NCI-H1436 treated with DMSO at 0.1 percent for 48 hours (cell line): ENCODE measurements at places on chromosomes 3 and 15.
A peak's percentile ranks its signal among the peaks of the same experiment; 100 is the strongest.

DNA sequence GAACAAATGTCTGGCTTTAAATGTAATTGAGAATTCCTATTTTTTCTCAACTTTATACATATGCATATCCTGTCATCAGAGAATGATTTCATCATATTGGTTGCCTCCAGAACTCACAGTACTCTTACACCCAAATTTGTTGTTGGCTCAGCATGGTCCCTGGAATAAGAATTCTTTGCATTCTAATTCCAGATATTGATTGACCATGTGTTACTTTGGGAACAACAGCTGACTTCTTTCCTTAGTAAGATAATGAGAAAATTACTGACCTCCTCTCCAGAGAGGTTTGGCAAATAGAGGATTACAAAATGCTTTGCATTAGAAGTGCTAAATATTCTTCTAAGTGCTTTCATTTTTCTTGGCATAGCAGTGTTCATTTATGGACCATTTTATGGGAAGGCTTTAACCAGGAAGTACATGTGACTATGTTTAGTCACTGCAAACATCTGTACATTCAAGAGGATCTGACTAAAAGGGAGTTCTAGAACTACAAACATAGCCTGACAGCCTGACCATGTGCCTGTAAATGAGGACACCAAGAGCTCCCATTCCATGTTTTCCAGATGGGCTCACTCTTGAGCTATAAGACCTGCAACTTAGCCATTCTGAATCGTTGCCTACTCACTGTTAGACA is 391.6 kb upstream of the DPPA4 start:
- DNase-seq: no peak

- no peak for DNase-seq
Measured at GRCh38 chr3:38111696-38112377, 25.1 kb downstream of the ACAA1 start.

GRCh38 chr15:89301304-89302089 is 33.1 kb downstream of the POLG start:
- DNase-seq: no peak

DNA sequence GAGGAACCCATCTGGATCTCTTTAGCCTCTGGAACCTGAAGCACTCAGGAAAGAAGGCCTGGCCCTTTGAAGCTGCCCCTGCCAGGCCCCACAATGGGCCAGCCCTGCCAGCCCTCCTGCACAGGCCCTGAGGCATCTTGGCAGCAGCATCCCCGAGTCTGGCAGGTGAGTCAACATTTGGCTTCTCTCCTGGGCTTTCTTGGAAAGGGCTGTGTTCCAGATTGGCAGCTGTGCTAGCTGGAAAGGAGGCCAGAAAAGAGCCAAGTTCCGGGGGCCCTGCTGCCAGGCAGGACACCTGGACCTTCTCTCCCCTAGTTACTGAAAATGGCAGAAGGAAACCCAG is 187.2 kb downstream of the SHQ1 start:
- peak; percentile 24 for DNase-seq

DNA sequence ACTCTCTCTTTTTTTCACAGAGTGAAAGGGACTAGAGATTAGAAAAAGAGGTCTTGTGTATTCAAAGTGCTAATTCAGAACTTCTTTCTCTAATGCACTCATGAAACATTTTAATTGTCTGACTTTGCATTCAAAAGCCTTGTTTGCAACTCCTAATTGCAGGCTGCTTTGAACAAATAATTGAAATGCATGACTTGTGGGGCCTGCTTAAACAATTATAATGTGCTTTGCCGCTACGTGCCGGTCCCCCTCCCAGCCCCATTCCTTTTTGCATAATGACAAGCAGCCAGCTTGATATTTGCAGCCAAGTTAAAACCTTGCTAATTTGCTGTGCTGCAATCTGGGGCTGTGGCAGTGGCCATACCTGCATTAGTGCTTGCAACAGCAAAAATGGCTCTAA is 114.5 kb downstream of the FOXB1 start:
- DNase-seq: peak; percentile 65

GRCh38 chr3:156749244-156749643 is 74.9 kb downstream of the TIPARP start:
- DNase-seq: no peak

DNA sequence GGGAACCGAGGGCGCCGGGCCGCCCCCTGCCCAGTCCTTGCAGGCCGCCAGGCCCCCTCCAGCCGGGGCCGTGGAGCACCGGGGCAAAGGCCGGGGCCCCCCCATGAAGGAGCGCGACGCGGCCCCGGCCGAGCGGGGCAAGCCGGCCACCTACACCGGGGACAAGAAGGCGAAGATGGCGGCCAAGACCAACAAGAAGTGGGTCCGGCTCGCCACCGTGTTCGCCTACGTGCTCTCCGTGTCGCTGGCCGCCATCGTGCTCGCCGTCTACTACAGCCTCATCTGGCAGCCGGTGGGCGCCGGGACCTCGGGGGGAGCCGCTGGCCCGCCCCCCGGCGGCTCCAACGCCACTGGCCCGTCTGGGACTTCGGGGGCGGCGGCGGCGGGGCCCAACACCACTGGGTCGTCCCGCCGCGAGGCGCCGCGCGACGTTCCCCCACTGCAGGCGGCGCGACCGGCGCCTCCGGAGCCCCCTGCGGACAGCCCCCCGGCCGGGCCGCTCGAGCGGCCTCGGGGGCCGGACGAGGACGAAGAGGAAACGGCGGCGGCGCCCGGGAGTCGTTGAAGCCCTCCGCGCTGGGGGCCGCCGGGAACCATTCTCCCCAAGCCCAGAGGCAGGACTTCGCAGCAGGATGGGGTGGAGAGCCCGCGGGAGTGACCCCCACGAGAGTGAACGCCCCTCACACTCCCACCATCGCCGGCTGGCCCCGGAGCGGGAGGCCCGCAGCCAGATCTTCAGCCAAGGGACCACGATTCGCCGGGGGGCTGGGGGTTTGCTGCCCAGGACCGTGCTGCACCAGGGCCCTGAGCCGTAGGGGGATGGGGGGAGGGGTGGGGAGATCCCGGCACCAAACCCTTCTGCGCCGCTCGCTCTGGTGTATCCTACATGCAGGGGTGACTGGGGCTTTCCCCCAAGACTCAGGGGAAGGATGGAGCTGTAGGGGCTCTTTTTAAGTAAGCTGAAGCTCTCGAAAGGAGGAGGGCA is 753 bp downstream of the INAFM2 start:
- DNase-seq: no peak

DNA sequence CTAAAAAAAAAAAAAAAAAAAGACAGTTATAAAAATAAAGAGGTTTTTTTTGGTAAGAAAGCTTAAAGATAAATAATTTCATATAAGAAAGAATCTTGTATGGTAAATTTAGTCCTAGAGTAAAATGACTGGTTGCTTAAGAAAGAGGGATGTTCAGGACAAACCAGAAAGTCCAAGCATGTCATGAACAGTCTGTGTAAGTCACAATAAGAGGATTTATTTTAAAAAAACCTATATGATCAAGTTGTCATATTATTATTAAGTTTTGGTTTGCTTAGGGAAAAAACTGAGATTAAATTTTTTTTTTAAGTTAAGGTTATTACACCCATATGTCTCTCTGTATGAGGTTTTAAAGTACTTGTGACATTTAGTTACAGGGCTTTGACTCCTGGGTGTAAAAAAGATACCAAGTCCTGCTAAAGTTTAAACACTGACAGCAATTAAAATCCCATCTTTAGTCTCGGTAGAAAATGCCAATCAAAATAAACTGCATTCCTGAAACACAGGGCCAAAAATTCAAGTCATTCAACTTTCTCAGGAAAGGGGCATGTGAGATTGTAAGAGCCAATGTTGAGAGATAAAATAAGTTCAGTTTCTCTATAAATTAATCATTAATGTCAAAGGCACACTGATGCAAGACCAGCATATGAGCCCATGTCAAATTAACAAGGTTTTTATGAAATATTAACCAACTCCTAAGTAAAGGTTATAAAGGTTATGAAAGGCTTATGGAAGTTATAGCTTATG is 8.5 kb upstream of the BDH1 start:
- no peak for DNase-seq

- no peak for DNase-seq
Measured at GRCh38 chr3:136186344-136186743, 9.8 kb downstream of the MSL2 start.

DNA sequence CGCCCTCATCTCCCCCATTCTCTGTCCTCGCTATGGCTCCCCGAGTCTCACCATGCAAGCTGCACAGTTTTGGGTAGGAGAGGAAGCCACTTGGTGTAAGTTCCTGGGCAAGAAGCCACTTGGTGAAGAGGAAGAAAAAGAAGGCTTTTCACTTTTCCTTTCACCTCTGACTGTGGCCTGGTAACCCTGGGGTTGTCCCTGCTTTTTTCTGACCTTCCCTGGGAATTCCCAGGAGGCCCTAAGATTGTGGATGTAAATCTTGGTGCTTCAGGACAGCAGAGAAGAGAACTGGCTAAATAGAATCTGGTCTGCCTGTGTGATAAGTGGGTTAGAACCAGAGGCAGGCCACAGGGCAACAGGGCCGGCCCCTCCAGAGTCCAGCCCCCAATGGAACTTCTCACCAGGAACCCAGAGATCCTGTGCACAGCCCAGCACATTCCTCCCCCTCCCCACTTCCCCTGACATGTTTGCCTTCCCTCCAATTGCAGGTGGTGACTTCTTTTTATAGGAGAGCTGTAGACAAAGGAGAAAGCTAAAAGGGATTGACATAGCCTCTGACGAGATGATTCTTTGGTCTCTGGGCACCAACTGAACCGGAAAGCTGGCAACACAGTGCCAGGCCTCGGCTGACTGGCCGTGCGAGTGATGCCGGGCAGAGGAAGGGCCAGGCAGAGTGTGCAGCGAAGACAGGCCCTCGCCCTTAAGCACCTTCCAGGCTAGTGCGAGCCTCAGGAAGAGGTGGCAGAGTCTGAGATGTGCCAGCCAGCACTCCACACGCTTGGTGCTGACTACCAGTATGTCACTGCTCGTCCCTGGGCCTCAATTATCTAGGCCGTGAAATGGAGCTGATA is 19.4 kb upstream of the SKOR1 start:
- DNase-seq: no peak

- no peak for DNase-seq
Measured at GRCh38 chr3:58167431-58168351, 43.1 kb downstream of the DNASE1L3 start.
